Right renal cortex interstitium (tissue), 3 donors: ENCODE measurements at places on chromosomes 2 and 18.

GRCh38 chr2:42932271-42933151 lies 140.1 kb upstream of the HAAO start:
- DNase-seq: no peak

- DNase-seq: no peak
Measured at GRCh38 chr18:24002479-24002878, 12.1 kb upstream of the TTC39C start.

DNA sequence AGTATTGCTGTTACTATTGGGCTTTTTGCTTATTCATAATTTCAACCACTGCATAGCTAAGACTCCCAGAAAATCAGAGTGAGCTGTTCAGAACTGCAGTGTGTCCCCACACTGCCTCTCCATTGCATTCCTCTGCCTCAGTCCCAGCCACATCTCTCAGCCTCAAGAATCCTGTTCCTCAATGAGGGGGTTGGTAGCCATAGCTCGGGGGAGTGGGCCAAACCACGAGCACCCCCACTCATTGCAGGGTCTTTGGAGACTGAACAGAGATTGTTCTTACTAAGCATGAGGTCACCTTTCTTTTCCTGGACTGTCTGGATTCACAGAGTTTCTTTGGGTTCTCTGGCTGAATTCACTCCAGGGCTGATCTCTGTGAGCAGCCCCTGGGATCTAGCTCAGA lies 161.1 kb downstream of the GFPT1 start:
- DNase-seq: no peak

- DNase-seq: no peak
Measured at GRCh38 chr2:48377646-48378045, 152.3 kb upstream of the STON1 start.

DNA sequence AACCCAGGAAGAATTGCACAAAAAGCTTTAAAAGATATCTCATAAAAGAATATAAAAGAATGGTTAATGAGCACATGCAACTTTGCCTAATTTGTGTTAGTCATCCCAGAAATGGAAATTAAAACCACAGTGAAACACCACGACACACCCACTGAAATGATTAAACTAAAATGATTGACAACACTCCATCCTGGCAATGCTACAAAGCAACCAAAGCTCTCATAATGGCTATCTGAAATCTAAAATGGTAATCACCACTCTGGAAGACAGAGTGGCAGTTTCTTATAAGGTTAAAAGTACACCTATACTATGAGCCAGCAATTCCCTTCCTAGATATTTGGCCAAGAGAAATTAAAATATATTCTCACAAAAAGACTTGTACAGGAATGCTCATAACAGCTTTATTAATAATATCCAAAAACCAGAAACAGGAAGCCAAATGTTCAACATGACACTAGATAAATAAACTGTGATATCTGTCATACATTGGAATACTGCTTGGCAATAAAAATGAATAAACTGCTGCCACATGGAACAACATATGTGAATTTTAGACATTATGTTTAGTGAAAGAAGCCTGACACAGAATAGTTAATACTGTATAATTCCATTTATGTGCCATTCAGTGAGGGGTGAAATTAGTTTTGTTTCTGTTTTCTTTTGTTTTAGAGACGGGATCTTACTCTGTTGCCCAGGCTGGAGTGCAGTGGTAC lies 105.3 kb upstream of the BCL2L11 start:
- DNase-seq: no peak

GRCh38 chr2:83640506-83640905 lies 818.6 kb downstream of the SUCLG1 start:
- no peak for DNase-seq

DNA sequence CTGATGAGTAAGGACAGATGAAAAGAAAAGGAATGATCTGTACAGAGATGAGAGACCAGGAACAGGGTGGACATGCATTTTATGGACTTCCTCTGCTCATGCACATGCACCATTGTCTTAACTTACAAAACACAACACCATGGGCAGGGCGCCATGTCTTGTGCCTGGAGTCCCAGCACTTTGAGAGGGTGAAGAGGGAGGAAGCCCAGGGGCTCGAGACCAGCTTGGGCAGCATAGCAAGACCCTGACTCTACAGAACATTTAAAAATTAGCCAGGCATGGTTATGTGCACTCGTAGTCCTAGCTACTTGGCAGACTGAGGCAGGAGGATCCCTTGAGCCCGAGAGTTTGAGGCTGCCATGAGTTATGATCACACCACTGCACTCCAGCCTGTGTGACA lies 86.9 kb downstream of the ZFP36L2 start:
- no peak for DNase-seq

- DNase-seq: no peak
Measured at GRCh38 chr2:205763708-205764211, 81.5 kb downstream of the NRP2 start.

DNA sequence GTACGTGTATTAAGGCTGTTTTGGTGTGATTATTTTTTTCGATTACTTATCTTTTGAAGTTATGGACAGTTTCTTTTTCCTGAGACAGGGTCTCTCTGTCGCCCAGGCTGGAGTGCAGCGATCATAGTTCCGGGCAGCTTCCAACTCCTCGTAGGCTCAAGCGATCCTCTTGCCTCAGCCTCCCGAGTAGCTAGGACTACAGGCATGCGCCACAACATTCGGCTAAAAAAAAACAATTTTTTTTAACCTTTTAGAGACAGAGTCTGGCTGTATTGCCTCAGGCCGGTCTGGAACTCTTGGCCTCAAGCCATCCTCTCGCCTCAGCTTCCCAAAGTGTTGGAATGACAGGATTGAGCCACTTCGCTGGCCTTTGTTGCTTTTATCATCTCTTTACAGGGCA lies 945 bp downstream of the HAT1 start:
- DNase-seq: no peak

DNA sequence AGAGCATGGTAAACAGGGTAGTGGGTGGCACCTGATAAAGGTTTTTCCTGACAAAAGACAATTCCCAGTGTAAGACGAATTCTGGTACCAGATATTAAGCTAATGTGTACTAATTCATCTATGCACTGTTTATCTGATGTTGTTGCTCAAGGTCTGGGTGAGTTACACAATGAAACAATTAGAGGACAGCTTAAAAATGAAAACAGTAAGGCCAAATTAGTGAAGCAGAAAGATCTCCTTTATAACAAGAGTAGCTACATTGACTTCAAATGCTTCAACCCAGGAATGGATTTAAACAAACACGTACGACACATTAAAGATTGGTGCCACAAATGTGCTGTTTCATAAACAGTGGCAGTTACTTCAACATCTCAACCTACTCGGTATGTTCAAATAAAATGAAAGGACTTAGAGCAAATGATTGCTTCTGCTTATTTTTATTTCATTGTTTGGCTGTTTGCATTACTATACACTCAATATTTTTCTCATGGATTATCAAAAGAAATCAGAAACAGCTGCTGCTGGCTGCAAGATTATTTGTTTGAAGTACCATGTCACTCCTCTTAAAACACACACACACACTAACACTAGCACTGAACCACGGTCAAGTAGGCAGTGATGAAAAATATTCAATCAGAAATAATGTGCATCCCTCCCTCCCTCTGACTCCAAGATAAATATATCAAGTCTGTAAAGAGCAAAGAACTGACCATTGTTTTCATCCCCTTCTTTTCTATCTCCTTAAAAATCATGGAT lies 94.4 kb upstream of the RND3 start:
- no peak for DNase-seq

GRCh38 chr2:55888936-55889335 lies 34.6 kb downstream of the EFEMP1 start:
- no peak for DNase-seq

DNA sequence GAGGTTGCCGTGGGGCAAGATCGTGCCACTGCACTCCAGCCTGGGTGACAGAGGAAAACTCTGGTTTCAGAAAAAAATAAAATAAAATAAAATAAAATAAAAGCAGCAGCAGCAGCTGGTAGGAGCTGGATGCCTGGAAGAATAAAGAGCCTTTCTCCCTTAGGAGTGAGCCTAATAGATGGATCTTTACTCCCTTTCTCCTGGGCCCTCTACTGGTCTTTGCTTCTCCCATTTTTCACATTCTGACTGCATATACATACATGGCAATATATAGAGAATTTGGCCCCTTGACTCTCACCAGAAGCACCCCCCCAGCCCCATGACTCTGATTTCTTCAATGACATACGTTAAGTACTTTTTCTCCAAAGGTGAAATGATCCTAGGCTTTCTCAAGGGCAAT lies 9.8 kb upstream of the MALT1 start:
- DNase-seq: no peak

- no peak for DNase-seq
Measured at GRCh38 chr2:28366496-28367282, 26.0 kb upstream of the FOSL2 start.

- no peak for DNase-seq
Measured at GRCh38 chr2:197613509-197613987, 61.8 kb downstream of the RFTN2 start.

- peak; percentile 60 for DNase-seq
Measured at GRCh38 chr2:15582710-15583357, 8.8 kb upstream of the DDX1 start.

- no peak for DNase-seq
Measured at GRCh38 chr2:9815076-9815475, 28.2 kb upstream of the TAF1B start.

- no peak for DNase-seq
Measured at GRCh38 chr2:186575856-186576255, 14.0 kb upstream of the ITGAV start.

- no peak for DNase-seq
Measured at GRCh38 chr2:24147364-24147763, 24.1 kb downstream of the FAM228B start.

DNA sequence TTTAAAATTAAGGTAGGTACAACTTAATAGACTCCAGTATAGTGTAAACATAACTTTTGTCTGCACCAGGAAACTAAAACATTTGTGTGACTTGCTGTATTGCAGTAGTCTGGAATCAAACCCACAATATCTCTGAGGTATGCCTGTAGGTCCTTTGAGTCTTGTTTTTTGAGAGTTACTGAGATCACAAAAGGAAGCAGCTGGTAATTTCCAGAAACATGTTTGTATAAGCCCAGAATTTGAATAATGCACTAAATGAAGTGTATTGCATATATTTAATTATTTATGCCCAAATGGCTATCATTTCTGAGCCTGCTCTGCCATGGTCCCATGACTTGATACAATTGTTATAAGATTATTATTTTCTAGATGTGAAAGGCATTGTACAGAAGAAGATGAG lies 143.3 kb upstream of the LYPD6 start:
- DNase-seq: no peak

DNA sequence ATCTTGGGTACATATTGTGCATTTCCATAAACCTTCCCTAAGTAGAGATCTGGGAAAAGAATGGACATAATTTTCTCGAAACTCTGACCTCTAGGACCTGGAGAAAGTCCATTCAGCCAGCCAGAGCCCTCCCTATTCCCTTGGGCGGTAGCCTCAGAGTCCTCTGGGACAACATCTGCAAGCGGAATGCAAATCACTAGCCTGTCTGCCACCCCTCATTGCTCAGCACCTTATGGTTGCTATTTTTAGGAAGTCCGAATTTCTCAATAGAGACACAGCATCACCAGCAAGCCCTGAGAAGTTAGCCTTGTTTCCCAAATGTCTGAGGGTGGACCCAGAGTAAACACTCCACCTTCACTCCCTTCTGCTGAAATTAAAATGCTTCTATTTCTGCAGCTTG lies 17.6 kb upstream of the CD28 start:
- no peak for DNase-seq

DNA sequence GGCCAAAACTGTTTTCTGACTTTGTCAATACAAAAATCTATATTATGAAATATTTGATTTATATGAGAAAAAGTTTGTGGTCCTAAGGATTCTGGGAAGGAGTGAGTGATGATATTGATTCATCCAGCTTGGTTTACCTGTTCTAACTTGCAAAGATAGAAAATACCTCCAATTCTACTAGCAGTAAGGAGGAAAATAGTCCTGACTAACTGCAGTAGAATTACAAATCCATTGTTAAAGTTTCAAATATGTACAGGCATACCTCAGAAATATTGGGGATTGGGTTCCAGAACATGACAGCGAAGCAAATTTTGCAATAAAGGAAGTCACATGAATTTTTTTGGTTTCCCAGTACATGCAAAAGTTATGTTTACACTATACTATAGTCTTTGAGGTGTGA lies 158.8 kb upstream of the CYRIA start:
- no peak for DNase-seq

GRCh38 chr18:52694804-52695203 lies 354.8 kb downstream of the DCC start:
- no peak for DNase-seq

GRCh38 chr2:214830794-214831346 lies 21.4 kb upstream of the BARD1 start:
- no peak for DNase-seq

DNA sequence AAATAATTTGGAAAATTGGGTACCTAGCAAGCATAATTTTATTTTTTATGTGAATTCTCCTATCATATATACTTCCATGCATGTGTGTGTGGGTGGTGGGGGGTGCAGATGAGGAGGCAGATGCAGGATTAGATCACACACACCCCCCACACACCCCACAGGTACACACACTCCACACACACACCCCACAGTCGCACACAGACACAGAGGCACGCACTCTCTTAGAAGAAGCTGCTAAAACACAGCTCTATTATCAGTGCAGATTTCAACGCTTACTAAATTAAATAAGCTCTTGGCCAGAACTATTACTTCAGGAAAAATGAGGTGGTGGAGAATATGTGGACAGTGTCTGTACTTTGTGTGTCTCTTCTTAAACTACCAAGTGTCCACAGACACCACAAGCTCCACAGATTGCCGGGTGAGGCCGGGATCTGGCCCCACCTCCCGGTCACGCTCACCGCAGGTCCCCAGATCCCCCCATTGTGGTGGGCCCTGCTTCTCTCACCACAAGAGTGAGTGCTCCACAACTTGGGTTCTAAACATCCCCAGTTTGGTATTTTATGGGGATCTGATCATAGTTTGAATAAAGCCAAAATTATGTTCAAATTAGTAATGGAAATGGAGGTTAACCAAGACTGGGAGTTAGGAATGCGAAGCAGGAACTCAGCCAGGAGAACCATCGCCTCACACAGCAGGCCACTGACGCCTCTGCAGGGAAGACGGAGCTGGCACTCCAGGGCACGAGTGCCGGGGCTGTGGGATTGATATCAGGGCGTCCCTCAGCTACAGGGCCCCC lies 102.1 kb downstream of the PXDN start:
- no peak for DNase-seq

DNA sequence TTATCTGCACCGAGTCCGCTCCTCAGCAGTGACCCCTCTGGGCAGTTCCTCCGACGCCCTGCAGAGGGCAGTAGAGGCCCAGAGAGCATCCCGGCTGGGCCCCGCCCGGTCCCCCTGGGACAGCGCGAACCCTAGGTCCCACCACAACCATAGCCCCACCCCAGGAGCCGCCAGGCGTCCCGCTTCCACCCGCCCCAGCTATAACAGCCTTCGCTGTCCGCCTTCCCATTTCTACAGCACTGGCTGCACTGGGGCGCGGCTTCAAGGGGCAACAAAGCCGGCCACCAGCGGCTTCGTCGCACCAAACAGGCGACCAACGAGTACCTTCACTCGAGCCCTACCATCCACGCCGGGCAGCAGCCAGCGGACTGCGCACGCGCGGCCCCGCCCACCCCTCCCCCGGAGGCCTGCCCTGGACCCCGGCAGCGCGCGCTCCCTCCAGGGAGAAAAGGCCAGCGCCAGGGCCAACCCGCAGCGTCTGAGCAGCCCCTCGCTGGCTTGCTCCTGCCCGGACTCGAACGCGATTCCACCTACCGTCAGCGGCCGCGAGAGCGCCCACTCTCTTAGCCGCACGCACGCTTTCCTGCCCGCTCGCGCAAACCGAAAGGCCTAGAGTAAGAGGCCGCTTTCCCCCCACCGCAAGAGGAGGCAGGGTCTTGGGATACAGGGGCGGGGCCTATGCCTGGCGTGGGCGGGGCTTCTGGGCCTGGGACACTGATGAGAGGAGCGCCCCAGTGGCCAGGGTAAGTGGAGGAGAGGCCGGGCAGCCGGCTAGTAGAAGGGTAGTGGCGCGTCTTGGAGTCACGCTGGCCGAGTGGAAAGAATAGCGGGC lies at the start of gene NHEJ1:
TSS of gene NHEJ1 (minus strand) at position 630 of the 832 bp plus-strand sequence. CDS start 2,453 bp downstream, outside the sequence.
- DNase-seq: peak; percentile 82
